ENCODE measurements at places on chromosomes 13 and 19.

- ATAC-seq = peak; percentile 38
Observed at GRCh38 chr19:50330365-50331078, 1.3 kb upstream of the KCNC3 start.

- peak; percentile 28 for ATAC-seq
Observed at GRCh38 chr19:49682274-49682673, 5.2 kb downstream of the PRMT1 start.

DNA sequence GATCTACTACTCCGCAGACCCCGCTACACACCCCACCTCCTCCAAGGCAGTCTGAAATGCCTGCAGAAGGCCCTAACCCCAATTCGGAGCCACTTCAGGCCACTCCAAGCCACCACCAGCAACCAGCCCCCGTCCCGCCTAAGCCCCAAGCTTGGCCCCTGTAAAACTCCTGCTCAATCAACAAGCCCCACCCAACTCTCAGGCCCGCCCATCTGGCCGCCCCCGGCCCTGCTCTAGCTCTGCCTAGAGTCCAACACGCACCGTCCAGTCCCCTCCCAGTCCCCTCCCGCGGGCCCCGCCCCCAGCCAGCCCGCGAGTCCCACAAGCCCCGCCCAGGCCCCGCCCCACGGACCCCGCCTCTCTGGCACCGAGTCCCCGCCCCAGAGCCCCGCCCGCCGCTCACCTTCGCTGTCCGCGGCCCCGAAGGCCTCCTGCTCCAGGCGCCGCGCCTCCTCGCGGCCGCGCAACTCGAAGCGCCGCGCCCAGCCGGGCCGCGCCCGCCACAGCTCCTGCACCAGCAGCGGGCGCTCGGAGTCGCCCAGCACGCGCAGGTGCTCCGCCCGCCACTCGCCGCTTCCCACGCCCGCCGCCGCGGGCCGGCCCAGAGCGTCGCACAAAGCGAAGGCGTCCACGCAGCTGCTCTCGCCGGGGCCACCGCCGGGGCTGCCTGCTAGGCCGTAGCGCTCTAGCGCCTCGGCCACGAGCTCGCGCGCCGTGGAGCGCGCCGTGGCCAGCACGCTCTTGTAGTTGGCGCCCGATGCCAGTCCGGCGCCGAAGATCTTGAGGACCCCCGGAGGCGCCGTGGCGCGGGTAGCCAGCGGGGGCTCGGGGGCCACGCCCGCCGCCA lies 1.6 kb downstream of the RASIP1 start:
- ATAC-seq = peak; percentile 95

DNA sequence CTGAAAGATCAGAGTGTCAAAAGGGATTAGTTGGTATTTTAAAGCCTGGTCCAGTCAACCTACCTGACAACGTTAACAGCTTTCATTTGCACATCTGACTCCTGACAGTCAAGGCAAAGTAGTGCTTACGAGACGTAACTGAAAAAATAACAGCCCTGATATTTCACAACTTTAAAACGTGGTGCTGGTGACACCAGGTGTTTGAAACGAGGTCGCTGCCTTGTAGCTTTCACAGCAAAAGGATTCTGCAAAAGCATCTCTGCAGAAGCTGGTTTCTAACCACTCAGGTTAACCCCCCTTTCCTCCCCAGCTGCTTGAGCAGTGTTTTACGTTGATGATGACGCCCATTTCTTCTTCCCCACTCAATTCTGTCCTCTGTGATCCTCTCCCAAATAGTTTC lies 23.3 kb downstream of the GGACT start:
- no peak for ATAC-seq

- no peak for ATAC-seq
Observed at GRCh38 chr13:75724752-75725517, 88.8 kb downstream of the LMO7 start.

DNA sequence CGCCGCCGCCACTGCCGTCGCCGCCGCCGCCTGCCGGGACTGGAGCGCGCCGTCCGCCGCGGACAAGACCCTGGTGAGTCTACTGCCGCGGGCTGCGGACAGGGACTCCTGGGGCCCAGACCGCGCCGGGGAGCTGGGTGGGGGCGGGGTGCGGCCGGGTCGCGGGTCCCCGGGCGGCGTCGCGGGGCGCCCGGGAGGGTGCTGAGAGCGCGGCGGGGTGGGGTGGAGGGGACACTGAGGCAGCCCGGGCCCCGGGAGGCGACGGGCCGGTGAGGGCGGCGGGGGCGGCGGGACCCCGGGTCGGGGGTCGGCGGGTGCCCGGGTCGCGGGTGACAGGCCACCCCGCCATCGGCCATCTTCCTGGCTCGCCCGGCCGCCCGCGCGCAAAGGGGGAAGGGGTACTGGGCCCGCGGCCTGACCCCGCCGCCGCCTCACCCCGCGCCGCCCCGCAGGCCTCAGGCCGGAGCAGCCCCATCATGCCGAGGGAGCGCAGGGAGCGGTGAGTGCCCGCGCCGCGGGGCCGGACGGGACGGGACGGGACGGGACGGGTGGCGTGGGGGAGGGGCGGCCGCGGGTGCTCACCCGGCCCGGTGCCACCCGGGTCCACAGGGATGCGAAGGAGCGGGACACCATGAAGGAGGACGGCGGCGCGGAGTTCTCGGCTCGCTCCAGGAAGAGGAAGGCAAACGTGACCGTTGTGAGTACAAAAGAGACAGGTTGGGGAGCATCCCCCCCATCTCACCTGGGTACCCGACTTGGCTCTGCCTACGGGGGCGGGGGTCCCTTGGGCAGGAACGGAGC lies 489 bp downstream of the CCNE1 start:
- peak; percentile 6 for ATAC-seq

GRCh38 chr13:95564091-95564490 lies 11.6 kb downstream of the CLDN10 start:
- no peak for ATAC-seq

Data from activated T-helper 17 cell treated with anti-CD3 and anti-CD28 coated beads, Interleukin-2, amount 50 U/mL, for 72 hours (primary cell).